ENCODE measurements at places on chromosomes 12 and 14. TPM values are rescaled to one million over a fixed set of nuclear protein-coding genes. Genes with fewer than 3 reads are reported as not detected.
A peak's percentile ranks its signal among the peaks of the same experiment; 100 is the strongest.

- no peak for DNase-seq
These were observed 58.8 kb upstream of the NUDT4 start for GRCh38 chr12:93318720-93319522.

GRCh38 chr14:70642303-70643235 is 853 bp downstream of the TTC9 start:
- DNase-seq = peak; percentile 75

GRCh38 chr14:52366796-52367315 is 52.7 kb downstream of the PTGER2 start:
- DNase-seq = no peak

Gene KCNJ8
- total RNA-seq = 9.1 TPM

DNA sequence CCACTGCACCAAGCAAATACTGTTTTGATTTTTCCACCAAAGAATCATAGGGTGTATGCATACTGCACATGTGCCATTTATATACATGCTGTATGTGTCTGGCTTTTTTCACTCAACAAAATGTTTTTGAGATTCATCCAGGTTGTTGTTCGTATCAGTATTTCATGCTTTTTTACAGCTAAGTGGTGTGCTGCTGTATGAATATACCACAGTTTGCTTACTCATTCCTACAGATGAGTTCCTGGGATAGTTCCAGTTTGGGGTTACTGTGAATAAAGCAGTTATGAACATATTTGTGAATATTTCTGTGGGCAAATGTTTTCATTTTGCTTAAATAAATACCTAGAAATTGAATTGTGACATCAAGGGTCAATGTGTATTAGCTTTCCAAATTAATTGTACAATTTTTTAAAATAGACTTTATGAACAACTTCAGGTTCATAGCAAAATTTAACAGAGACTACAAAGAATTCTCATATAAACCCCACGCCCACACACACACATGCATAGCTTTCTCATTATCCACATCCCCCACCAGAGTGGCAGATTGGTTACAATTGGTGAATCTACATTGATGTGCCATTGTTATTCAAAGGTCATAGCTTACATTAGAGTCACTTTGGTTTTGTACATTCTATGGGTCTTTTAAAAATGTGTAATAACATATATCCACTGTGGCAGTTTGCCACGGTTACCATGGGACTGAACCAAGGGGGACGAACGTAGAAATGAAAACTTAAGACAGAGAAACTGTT is 6.9 kb upstream of the KRT6A start:
- DNase-seq = no peak

GRCh38 chr14:32332415-32333316 is 3.6 kb downstream of the AKAP6 start:
- DNase-seq = no peak

Gene KITLG
- total RNA-seq = 62.5 TPM

Gene LGR5
- not detected for total RNA-seq

Gene MFAP5
- total RNA-seq = 57.9 TPM

GRCh38 chr14:96039633-96040311 is 610 bp downstream of the C14orf132 start:
- peak; percentile 73 for DNase-seq

GRCh38 chr12:77845831-77846230 is 15.1 kb downstream of the NAV3 start:
- DNase-seq = no peak

DNA sequence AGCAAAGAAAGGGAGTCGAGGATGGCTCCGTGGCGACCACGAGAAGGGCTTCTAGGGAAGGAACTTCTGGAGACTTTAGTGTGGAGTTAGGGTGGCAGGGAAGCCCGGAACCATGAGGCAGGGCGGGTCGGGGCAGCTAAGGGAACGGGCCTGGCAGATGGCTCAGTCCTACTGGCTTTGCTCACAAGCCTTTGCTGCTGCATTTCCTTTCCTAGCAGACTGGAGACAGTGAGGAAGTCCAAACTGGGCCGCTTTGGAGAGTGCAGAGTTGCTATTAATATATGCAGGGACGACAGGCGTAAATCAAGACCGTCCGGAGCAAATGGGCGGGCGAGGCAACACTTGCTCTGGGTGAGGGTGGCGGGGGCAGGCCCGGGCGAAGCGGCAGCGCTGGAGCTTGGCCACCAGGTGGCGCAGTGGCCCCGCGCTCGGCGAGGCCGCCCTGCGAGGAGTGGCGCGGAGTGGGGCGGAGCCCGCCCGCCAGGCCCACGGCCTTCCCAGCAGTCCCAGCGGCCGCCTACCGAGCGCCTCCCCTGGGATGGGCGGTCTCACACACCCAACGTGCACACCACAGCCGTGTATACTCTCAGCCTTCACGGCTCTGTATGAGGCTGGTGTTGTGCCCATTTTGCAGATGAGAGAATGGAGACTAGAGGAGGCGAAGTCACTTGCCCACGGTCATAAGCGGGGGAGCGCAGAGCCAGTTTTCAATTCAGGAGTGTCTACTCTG is 24.4 kb upstream of the LRTM2 start:
- DNase-seq = peak; percentile 99

Gene RD3L
- not detected for total RNA-seq

- no peak for DNase-seq
These were observed 650.1 kb upstream of the MDGA2 start for GRCh38 chr14:48325486-48325885.

Gene WASHC4
- total RNA-seq = 124 TPM

Gene RARG
- total RNA-seq = 46.6 TPM

Gene PPP4R4
- total RNA-seq = 0.29 TPM

- DNase-seq = peak; percentile 32
These were observed 113.0 kb upstream of the NTF3 start for GRCh38 chr12:5318874-5319273.

Gene ACTN1
- 444 TPM for total RNA-seq

- no peak for DNase-seq
These were observed 73.6 kb downstream of the DACT1 start for GRCh38 chr14:58711382-58711781.

GRCh38 chr12:47303995-47304560 is 224.3 kb upstream of the AMIGO2 start:
- DNase-seq = no peak

Gene EIF4B
- total RNA-seq = 1,332 TPM

Gene FKBP11
- 24.8 TPM for total RNA-seq

Gene SLC15A5
- total RNA-seq = not detected

Gene TIGAR
- 11.2 TPM for total RNA-seq

- no peak for DNase-seq
These were observed 68.7 kb downstream of the RPAP3 start for GRCh38 chr12:47636908-47637780.

Gene CCDC177
- not detected for total RNA-seq

- peak; percentile 87 for DNase-seq
These were observed 144.2 kb upstream of the C14orf180 start for GRCh38 chr14:104435147-104436046.

DNA sequence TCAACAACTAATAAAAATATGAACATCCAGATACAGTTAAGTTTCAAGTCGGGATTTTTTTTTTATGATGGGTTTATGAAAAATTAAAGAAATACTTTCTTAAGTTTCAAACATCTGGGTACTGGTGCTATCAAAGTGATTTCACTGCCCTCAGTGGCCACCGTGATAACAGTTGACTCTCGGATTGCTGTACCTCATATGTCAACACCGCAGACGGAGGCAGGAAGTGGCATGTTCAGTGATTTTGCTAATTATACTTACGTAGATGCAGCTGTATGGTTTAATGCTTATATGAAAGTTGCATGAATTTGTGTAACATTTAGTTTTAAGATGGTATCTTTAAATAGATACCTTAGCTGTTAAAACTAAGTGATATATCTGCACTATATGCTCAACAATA is 20.8 kb upstream of the FBLN5 start:
- DNase-seq = no peak

DNA sequence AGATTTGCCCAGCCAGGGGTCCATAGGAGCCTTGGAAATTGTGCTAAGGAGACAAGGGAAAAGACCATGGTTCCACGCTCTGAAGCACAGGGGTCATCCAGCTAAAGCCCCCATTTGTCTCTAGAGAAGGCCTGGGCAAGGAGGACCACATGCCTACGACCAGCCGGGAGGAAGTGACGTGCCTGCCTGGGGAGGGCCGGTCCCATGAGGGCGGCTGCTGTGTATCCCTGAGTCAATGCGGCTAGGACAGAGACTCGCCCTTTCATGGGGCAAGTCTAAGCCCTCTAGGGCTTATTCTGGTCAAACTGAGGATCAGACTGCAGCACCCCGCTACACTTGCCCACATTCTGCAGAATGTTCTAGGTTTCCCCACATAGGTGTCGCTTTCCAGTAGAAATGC is 20.6 kb upstream of the RIN3 start:
- DNase-seq = no peak

GRCh38 chr14:103451401-103451800 is 66.2 kb downstream of the MARK3 start:
- no peak for DNase-seq

DNA sequence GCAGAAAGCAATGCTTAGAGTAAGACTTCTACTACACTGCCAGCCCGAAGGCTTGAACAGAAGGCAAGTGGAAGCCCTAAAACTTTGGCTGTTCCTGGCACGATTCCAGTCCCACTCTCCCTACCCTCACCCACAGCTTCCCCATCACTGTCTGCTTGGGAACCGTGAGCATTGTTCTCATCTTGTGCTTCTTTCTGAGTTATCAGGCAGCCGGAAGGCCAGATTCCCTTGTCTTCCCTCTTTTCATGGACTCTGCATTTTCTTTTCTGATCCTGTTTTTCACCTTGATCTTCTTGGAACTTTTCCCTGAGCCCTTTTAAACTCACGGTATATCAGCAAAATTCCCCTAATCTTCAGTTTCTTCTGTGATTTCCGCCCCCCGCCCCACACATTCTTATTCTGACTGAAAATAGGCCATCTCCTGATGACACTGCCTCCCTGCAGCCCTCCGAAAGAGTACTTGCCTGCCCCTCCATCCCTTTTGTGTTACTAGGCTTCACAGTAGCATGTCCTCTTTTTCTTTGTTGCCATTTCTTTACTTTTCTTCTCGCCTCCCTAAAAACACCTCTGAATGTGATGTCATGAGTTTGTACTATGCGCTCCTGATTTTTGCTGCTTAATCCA is 29.9 kb downstream of the RCOR1 start:
- DNase-seq = peak; percentile 19

DNA sequence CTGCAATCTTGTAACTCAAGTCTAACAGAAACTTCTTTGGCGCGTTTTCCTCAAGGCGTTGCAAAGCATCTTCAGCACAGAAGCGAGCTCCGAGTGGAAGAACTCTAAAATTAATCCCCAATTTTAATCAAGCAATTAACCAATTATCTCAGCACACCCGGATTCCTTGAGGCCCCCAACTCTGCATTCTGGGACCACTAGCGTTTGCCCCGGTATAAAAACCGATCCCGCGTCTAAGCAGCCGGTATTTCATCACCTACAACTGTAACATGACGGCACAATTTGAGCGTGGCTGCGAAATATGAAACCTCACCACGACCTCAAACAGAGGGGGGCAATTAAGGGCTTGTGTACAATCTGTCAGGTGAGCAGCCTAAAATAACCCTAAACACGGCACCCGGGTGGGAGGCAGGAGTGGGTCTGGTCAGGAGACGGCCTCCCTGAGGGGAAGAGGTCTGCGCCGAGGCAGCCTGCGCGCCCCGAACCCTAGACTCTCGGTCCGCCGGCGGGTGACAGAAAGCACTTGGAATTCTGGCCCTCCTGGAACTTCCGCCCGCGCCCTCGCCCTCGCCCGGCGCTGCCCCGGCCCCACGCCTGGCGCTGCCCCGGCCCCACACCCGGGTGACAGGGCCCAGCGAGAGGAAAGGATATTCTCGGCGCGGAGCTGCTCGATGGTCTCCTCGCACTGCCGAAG is 594 bp downstream of the ZCCHC8 start:
- DNase-seq = peak; percentile 90

DNA sequence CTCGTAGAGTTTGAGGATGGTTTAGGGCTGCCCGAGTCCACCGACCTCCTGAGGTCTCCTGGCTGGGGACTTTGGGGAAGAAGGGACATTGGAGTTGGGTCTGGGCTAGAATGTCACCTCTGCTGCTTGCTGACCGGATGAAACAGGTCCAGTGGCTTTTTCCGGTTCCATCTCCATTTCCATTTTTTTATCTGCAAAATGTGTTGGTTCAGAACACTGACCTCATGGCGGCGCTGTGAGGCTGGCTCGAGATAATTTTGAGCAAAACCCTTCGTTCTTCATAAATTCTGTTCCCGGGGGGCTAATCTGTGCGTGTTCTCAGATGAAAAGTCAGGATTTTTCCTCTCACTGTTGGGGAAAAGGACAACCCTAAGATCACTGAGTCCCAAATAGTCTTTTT is 11.7 kb upstream of the MYL2 start:
- DNase-seq = no peak

DNA sequence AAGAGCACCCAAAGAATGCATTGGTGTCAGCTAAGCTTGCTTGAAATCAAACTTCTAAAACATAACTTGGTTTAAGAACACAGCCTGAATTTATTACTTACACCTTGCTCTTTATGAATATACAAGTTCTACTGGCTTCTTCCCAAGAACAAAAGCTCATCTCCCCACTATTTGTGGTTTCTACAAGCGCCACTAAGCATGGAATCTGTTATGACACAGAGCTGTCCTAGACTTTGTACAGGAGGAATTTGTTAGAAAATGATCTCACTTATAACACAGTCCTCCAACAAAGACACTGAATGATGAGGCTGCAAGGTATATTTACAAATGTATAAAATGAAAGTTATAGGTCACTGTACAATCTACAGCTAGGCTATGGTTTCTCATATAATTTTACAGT is 452.1 kb downstream of the BCAT1 start:
- no peak for DNase-seq

All from osteoblast (primary cell).